ENCODE measurements at places on chromosomes 4 and X.

DNA sequence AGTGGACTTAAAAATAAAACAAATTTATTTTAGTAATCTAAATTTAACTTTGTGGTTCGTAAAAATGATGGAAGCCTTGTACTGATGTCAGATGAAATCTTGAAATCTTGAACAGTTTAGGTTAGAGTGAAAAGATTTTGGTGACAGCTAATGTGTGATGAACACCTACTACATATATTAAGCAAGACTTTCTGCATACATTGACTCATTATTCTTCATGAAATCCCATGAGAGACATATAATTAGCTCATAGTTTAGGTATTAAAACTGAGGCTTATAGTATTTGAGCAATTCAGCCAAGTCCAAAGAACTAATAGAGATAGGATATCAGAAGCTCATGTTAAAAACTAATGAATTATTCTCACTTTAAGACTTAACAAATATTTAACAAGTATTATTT lies 66.9 kb upstream of the PCDH7 start:
- no peak for DNase-seq

DNA sequence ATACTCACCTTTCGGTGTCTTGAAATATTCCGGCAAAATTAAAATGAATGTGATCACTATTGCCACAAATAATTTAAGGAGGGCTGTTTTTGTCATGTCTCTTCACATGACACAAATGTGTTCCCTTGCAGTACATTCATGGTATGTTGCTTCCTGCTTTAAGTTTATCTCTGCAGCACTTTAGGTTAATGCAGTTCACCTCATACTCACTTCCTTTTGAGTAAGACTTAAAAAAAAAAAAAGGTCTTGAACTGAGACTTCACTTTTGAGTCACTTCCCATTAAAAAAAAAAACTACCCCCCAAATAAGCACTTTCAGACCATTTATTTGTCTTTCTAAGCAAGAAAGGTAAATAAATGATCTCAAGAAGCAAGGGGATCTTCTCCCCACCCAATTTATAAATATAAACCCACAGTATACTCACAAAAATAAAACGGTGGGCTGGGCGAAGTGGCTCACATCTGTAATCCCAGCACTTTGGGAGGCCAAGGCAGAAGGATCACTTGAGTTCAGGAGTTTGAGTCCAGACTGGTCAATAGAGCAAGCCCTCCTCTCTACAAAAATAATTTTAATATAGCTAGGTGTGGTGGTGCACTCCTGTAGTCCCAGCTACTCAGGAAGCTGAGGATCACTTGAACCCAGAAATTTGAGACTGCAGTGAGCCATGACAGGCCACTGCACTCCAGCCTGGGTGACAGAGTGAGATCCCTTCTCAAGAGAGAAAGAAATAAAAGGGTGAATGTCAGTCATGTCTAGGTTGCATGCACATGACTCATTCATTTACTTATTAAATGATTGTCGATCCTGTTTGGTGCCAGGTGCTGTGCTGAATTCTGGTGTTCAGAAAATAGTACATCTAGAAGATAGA lies at the start of gene TMEM156:
Gene TMEM156, minus strand, starts transcription at position 192 of the 868 bp plus-strand sequence. Its CDS starts 96 bp downstream, at position 96.
- no peak for DNase-seq

- DNase-seq: no peak
Measured at GRCh38 chr4:76607266-76607799, 172.3 kb downstream of the SHROOM3 start.

DNA sequence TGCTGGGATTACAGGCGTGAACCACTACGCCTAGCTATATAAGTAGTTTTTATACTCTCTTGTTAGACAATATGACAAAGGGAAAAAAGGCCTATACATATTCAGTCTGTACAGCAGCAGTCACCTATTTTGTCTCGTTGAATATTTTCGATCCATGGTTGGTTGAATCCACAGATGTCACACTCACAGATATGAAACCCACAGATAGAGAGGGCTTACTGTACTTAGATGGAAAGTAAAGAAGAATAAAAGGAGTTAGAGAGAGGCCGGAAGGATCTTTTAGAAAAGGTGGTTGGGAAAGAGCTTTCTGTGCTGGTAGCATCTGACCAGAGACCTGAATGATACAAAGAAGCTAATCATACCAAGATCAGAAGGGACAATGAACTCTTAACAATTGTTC lies 38.3 kb upstream of the SPINK2 start:
- DNase-seq: no peak

DNA sequence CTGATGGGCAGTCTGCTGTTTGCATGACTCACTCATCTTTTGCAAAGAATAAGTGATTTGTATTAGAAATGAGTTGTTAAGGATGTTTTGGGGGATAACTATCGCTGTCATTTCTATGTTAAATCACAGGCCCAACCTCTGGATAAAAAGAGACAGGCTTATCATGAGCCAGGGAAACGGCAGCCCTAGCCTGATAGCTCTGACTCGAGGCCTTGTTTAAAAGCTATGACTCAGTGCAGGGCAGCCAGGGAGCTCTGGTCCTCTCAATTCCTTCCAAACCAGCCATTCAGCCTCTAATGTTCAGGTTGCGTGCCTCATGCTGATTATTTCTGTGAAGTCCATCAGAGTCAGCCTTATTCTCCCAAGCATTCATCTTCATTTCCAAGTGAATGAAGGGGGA lies 305.9 kb upstream of the HAND2 start:
- no peak for DNase-seq

DNA sequence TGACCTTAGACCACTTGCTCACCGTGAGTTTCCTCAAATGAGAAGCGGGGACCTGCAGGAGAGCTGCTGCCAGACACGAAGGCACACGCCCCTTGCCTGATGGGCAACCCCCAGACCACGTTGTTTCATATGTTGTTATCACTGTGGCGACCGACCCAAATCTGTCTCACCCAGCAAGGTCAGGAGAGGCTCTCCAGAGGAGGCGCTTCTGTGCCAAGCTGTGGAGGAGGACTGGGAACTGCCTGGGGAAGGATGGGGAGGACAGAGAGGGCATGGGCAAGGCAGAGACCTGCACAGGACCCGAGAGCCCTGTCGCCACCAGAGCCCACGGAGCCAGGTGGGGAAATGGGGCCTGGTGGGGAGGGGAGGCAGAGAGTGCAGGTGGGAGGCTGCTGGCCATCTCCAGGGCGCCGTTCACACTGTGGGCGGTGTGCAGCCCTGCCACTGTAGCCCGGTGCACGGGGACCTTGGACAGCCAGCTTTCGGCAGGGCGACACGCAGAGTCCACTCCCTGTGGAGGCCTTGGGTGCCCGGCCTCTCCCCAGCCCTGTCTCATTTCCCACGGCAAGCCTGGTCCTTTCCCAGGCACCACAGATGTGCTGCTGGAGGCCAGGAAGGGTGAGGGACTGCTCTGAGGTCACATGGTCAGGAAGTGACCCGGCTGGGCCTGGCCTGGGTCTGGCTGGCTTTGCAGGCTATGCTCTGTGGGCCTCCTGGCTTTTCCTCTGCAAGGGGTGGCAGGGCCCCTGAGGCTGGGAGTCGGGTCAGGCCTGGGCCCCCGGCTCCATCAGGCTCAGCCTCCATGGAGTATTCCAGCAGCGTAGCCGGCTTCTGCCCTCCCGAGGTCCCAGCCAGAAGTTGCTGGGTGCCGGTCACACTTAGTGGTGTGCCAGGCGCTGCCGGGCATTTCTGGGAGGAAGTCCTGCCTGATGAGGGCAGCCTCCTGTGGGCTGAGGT lies 3.2 kb downstream of the HTRA3 start:
- no peak for DNase-seq

DNA sequence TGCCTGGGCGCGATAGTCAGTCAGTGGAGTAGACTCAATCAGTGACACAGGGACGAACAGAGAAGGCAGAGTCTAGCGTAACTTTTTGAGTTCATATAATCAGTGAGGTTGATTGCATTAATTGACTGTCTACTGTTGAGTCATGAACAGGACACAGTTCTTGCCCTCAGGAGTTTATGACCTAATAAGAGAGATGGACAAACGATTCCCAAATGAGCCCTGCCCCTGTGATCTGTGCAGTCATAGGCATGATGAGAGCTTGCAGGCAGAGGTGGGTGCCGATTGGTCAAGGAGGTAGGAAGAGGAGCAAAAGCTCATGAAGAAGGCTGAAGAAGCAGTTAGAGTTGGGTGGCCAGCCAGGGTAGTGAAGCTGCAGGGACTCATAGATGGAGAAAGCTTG lies 57.1 kb downstream of the ADD1 start:
- DNase-seq: no peak

DNA sequence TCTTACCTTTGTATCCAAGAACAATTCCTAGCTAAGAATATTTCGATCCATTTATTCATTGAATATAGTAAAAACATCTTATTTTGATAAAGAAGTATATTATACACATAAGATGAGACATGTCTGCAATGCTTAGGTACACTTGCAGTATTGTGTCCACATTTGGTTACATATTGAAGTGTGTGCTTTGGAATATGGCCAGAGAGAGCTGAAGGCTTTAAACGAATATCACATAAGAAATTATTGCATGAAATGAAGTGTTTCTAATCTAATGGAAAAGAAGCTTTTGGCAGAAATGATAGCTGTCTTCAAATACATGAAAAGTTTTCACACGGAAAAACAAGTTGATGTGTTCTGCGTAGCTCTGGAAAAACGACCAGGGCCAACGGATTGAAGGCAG lies 516.1 kb upstream of the ZFP42 start:
- DNase-seq: no peak

DNA sequence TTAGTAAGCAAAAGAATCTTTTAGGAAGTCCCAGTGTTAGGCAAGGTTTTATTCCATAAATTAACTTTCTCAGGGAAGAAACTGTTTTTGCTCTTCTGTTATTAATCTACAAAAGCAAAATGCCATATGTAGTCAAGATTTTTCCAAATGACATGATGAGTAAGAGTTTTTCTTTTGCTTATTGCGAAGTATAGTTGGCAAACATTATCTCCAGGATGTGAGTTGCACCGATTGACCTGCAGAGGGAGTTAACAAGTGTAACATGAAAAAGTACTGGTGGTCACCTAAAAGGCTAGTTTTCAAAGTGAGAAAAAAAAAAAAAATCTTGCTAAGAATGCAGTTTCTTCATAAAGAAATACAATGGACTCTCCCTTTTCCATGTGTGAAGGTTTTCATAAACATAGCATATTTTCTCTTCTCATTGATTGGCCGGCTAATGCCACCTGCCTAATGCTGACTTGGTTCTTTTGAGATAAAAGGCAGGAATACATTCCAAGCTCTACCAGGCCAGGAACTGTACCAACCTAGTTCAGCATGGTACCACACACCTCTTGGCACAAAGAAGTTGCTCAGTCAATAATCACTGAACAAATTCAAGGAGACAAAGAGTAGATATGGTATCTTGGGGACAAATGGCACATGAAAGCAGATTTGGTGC lies 100.2 kb downstream of the LNX1 start:
- DNase-seq: no peak

DNA sequence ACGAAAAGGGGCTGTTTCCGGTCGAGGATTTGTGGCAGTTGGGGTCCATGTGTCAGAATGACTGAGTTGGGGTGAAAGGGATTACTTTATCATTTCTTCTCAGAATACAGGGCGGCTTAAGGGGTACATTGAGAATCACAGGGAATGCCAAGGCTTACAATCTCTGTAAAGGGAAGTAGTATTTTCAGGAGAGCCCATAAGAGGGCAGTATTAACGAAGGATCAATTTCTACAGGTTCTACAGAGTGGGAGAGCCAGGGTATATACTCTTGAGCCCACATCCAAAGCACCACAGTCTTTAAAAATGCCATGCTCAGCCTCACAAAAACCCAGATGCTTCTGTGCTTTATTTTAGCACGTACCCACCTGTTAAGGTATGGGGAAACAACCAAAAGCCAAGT lies 67.7 kb upstream of the ZXDA start:
- DNase-seq: no peak

DNA sequence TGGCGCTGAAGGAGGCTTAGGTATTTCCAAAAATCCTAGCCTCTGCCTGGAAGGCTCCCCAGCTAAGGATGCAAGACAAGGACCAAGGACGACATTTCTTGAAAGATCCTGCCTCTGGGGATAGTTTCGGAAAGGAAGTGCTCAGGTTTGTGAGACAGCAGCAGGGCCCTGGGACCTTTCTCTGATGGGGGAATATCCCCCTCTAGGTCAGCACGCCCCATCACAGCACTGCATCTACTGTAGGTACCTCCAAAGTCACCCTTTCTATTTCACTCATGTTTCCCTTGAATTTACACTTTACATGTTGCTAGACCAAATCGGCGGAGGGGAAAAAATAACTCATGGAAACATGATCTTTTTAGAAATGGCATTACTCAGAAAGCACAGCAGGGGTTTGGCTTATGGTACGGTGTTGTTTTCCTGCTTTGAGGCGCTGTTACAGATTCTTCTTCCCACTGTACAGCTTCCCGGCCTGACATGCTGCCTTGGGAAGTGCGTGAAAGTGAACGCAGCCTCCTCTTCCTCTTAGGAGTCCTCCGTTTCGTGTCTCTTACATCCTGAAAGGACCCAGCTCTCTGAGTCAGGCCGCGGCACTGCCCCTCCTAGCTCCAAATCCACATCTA lies 77.2 kb upstream of the DHRSX start:
- DNase-seq: no peak

GRCh38 chrX:111181951-111182350 lies 86.0 kb downstream of the PAK3 start:
- DNase-seq: no peak

GRCh38 chr4:56764775-56765174 lies 56.7 kb downstream of the SPINK2 start:
- no peak for DNase-seq

DNA sequence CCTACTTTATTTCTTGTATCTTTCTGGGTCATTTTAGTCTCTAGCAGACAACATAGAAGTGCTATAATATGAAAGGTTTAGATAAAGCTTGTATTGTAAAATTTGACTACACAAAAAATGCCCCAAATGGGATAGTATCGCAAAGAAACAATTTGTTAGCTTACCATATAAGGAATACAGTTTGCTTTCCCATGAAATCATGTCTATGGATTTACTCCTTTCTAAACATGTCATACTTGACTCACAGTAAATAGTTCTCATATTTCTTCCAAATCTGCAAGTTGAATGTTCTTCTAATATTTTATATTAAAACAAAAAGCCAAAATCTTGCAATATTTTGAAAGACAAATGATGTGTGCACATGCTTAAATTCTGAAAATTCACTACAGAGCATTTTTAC lies 103.9 kb downstream of the PPA2 start:
- DNase-seq: no peak
